ENCODE measurements at places on chromosomes 3 and 15.

GRCh38 chr3:86969500-86970189 lies 21.3 kb downstream of the VGLL3 start:
- no peak for DNase-seq

DNA sequence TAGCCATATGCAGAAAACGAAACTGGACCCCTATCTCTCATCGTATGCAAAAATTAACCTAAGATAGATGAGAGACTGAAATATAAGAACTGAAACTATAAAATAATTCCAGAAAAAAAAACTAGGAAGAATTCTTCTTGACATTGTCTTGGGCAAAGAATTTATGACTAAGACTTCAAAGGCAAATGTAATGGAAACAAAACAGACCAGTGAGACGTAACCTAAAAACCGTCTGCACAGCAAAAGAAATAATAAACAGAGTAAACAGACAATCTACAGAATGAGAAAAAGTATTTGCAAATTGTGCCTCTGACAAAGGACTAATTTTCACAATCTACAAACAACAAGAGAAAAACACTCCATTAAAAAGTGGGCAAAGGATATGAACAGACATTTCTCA lies 92.3 kb downstream of the FAM227B start:
- no peak for DNase-seq

GRCh38 chr3:155407971-155408370 lies 114.5 kb upstream of the STRIT1 start:
- no peak for DNase-seq

- DNase-seq: no peak
Observed at GRCh38 chr3:143737065-143737464, 111.2 kb downstream of the SLC9A9 start.

DNA sequence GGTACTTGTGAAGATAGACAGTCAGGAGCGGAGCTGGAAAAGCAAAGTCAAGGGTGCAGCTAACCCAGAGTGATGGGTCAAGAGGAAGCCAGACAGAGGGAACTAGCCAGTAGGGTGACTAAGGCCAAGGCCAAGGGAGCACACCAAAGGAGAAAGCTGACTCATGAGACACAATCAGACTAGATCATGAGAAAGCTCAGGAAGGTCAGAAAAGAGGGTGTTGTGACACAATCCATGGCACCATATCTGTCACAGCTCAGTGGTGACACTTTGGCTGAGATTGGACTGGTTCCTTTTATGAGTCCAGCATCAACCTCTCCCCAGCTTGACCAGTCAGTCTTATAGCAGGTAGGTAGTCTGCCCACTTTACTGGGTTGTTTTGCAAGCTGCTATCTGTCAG lies 22.2 kb downstream of the P2RY1 start:
- DNase-seq: no peak

DNA sequence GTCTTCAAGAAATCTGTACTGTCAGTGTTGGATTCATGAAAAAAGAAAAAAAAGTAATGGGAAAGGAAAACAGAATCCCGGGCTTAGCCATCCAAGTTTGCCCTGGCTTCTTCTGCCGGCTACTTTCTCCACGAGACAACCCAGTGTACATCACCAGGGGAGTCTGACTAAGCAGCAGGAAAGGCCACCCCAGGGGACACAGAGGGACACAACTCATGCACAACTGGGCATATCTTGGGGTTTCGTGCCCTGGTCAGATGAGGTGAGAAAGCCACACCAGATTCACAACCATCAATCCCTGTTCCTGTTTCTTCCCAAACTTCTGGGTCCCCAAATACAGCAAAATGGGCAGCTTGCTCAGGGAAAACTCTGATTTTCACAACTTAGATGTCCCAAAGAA lies 33.2 kb downstream of the ADAMTS17 start:
- no peak for DNase-seq

DNA sequence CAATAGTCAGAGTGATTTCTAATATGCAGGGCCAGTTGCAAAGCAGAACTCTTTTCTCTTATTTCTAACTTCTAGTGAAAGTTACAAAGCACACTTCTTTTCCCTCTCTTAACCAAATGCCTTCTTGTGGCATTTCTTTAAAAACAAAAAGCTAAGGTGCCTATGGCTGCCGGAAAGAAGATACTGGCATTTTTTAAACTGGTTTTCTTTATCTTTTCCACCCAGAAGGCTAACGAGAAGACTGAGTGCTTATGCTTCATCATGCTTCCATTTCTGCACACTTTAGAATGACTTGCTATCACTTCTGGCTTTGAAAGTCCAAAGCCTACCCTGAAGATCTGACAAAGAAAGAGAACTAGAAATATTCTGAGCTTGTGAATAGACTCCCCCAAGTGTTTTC lies 141.3 kb downstream of the P2RY1 start:
- DNase-seq: no peak

DNA sequence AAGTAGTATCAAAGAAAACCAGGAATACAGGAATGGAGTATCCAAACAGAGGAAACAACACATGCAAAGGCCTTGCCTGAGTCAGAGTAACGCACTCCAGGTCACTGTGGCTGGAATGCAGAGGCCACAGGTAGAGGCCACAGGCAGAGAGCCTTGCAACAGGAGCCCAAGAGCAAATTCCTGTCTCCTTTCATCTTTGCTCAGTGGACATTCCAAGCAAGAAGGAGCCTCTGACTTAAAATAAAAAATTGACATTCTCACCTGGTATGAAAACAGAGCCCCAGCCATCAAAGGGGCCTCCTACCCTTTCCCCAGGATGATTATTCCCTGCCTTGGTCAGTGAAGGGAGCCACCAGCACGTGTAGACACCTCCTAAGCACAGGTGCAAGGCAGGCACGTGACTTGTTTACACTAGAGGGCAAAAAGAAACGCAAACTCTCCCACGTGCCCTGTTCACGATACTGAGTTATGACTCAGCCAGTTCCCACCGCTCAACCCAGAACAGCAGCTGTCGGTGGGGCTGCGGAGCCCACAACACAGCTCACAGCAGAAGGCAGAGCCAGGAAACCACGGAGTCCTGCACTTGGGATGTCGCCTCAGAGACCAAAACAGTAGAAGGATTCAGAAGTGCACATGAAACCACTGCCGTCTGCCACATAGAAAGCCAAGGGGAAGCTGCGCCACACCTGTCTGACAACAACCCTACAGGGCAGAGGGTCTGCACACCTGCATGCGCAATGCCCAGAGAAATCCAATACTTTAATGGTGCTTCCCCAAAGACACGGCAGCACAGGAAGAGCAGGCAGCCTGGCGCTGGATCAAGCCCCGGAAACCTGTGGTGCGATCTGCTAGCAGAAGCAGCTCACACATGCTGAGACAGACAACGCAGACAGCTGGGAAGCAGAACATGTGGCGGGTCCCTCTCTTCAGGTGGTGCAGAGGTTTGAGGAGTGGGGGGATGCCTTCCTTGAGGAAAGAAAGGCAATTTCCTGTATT lies 52.1 kb downstream of the ITGB5 start:
- DNase-seq: no peak

GRCh38 chr3:110301781-110302180 lies 769.8 kb upstream of the NECTIN3 start:
- no peak for DNase-seq

GRCh38 chr15:34182942-34183341 lies 27.0 kb downstream of the KATNBL1 start:
- no peak for DNase-seq

DNA sequence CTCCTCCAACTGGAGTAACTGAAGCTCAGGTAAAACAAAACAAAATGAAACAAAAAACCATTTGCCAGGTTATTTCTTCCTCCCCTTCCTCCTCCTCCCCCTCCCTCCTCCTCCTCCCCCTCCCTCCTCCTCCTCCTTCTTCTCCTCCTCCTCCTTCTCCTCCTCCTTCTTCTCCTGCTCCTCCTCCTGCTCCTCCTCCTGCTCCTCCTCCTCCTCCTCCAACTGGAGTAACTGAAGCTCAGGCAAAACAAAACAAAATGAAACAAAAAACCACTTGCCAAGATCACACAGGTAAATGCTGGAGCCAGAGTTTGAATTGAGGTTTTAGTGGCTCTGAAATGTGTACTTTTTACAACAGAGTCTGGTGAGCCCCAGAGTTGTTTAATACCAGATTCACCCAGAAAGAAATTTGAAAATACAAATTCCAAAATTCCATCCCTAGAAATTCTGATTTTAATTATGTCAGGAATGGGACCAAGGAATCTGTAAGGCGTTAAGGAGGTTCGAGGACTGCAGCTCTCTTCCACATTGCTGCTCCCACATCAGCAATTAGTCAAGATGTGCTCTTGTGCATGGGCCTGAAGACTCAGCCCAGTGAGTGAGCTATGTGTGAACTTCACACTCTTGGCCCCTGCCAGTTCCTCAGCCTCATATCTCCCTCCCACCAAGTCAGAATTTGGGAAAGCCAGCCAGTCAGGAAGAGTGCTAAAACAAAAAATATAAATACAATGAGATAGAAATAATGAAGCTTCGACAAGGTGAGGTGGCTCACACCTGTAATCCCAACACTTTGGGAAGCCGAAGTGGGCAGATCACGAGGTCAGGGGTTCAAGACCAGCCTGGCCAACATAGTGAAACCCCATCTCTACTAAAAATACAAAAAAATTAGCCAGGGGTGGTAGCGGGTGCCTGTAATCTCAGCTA lies 31.6 kb upstream of the ZNF770 start:
- no peak for DNase-seq

DNA sequence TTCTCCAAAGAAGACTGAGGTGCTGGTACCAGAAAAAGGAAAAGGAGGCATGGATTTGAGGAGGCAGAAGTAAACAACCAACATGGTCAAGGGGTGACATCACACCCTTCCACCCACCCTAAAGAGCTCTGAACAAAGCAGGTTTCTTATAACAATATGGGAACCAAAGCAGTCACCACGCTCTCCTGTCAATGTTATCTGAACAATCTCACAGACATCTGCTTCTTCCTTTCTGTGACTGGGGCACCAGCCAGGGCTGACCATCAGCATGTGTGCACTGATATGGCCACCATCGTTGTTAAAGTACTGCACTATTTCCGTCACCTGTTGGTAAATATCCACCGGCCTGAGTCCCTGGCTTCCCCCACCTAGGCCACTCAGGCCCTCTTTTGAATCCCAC lies 252.9 kb downstream of the SHQ1 start:
- DNase-seq: no peak

GRCh38 chr15:69161079-69161877 lies 843 bp downstream of the GLCE start:
- DNase-seq: no peak

DNA sequence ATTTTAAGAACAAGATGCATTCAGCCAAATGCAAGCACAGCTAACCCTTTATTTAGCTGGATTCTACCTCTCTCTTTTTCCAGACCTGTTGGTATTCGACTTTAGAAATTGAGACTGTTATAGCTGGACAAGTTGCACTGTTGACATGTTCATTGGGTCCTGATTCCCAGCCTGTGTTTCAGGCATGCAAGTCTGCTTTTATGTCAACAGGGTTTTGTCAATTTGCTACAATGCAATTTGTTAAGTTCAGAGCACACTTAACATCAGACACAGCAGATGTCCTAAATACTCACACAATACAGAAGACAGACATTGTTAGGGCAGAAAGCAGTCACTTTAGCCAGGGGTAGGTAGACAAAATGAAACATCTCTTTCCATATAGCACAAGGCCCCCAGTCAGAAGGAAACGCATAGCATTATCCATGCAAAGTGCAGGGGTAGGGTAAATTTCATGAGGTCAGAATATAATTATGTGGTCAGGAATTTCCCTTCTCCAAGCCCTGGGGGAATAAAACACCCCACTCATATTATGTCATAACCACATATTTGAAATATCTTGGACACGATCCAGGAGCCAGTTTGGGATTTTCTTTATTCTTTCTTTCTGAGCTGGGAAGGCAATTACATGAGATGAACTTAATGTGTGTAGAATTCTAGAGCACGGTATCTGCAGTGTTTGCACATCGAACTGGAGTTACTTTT lies 504.1 kb downstream of the NTRK3 start:
- DNase-seq: no peak

DNA sequence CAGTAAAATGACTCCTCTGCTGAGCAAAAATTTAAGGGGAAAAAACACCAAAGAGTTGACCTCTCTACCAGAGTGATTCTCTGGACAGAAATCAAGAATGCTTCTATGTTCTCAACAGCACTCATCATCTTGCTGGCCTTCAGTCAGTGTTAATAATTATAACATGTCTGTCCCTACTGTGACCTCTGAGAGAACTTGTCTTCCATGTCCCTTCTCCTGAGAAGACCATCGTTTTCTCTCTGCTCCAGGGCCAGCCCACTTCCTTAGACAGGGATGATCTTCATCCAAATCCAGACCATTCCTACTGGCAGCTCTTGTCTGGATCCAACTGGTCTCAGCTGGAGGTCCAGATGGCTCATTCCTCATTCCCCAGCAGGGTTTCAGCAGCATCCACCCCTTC lies 139.0 kb upstream of the NECTIN3 start:
- DNase-seq: no peak

DNA sequence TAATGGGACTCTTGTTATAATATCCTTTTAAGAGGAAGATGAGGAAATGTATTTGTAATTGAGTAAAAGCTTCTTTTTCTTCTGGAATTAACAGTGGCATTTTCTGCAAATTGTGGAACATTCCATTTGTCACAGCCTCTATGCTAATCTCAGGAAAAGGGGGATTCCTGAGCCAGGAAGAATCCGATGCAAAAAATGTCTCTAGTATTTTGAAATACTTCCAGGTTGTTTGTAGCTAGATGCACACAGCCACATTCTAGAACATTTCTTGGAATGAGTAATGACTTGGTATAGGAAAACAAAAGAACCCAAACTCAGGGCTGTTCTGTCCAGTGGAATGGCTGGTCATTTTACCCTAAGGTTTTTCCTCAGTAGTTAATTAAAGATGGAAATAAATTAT lies 98.5 kb upstream of the SLC2A2 start:
- no peak for DNase-seq

DNA sequence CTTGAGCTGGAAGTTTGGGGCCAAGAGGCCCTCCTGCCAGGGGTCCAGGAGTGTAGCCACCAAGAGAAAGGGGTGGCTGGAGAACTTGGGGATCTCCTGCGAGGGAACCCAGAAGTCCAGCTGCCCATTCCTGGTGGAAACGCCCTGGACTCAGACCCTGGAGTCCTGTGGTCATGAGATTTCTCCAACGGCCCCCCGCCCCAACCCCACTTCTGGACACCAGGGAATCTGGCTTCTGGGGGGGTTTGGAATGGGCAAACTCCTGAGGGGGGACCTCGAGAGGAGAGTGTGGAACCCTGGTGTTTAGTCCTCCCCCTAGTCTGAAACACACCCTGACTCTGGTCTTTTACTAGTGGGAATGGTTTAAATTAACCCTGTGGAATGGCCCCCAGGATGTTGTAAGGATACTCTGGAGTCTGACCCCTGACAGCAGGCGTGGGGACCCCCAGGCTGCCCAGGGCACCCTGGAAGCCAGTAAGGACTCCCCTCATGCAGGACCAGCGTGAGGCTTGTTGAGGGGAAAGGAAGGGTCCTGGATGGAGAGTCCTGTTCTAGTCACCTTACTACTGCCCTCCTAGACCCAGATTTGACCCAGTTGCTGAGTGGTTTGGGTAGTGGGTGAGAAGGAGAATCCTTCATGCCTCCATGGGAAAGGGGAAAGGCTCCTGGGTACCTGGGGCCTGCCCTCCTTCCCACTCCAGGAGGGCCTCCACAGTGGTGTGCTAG lies 540 bp downstream of the KLHDC8B start:
- no peak for DNase-seq
